Kasumi-1 (cell line): ENCODE measurements at places on chromosomes 6 and 20.

DNA sequence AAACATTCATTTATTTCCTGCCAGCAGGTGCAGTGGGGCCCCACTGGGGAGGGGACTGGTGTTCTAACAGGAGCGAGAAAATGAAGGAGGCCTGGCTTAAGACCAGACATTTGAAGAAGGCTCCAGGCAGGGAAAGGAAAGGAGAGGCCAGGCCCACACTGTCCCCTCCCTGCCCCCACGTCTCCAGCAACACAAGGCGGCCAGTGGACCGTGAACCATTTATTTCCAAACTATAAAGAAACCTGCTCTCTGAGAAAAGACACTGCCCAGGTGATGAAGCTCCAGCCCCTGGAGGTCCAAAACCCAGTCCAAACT lies 41.4 kb upstream of the CDH22 start:
- DNase-seq: no peak

DNA sequence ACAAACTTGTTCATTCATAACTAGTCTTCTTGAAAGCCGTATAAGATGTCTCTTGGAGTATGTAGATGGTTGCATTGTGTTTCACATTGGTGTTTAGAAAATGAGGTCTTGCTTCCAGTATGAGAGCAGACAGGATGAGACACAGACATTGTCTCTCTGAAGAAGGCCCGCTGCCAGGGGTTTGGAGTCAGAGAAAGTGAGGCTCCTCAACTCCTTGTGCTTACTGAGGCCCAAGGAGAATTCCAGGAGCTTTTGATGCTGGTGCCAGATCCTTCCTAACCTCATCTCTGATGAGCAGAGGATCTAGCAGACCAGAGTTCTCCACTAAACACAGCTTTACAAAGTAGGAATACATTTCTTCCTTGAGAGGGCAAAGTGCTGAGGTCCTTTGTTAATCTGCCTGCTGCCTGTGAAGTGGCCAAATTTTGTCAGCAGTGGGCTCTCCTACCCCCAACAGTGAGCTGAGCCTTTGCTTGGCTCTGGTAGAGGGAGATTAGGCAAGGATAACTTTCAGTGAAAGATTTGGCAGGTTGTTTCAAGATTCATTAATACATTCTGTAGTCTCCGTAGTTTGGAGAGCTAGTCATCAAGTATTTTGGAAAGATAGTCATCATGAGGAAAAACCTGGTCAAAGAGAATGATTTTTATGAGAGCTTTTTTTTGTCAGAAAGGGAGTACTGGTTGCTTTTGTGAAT lies 9.7 kb downstream of the MAPRE1 start:
- no peak for DNase-seq

GRCh38 chr20:50311308-50312001 lies 120.8 kb downstream of the CEBPB start:
- DNase-seq: no peak

DNA sequence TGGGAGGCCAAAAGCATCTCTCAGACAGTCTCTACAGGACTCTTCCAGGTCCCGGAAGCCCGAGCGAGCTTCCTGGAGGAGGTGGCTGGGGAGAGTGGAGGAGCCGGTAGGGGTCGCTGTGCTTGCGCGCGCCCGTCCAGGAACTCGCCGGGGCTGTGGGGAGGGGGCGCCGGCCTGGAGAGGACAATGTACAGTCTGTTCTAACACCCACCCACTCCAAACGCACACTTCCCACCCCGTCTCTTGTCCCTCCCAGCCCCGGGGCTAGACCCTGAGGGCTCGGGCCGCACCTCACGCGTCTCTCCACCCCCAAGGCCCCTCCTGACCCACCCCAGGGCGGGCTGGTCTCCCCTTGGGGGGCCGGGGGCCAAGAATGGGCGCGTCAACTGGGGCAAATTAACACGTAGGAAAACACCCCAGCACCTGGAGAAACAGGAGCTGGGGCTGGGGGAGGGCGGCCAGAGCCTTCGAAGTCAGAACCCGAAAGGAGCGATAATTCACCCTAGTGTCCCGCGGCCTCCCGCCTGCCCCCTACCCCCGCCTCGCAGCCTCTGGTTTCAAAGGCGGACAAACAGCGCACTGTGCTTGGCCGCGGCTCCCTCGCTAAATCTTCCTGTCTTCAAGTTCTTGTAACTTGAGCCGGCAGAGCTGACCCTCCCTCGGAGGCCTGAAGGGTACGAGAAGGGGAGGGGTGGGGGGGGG lies 103.2 kb upstream of the FOXP4 start:
- DNase-seq: no peak

DNA sequence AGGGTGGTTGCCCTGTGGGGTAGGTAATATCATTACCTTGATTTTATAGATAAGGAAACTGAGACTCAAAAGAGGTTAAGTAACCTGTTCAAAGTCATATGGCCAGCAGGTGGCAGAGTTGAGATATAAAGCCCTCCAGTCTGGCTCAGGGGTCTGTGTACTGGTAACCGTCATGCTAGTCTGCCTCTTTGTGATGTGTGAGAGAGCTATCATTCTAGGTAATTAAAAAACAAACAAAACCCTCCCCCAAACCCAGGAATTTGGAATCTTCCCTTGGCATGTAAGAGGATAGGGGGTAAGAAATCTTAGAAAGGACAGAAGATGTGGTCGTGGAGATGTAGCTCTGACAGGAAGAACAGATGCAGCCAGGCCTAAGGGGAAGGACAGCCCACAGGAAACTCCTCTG lies 206.0 kb downstream of the CDC5L start:
- DNase-seq: peak; percentile 87

GRCh38 chr20:33812908-33813462 lies 1.8 kb downstream of the CHMP4B start:
- DNase-seq: peak; percentile 9

DNA sequence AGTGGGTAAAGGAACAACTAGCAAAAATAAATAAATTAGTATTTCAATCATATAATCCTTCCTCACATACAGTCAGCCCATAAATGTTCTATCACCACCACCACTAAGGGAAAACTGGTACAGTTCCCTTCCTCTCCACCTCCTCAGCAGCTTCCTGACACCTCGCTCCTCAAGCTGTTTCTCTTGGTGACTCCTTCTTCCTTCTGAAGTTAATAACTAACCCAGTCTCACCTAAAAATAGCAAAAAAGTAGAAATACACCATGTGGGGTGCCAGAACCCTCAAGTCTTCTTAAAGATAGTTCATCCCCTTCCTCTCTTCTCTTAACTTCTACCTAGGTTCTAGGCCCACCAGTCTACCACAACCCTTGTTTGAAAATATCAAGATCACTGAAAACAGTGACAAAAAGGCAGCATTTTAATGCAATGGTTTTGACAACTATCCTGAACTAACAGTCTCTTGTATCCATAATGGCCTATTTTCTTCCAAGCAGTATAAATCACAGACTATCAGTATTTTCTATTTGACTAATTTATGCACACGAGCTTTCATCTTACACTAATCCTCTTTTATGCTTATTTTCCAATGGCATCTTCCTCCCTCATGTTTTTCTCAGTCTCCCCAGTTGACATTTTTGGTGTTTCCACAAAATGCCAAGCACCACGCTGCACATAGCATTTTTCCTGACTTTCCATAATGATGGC lies 85.5 kb downstream of the KHDC1L start:
- no peak for DNase-seq

GRCh38 chr6:93048381-93048780 lies 371.0 kb downstream of the EPHA7 start:
- DNase-seq: no peak

DNA sequence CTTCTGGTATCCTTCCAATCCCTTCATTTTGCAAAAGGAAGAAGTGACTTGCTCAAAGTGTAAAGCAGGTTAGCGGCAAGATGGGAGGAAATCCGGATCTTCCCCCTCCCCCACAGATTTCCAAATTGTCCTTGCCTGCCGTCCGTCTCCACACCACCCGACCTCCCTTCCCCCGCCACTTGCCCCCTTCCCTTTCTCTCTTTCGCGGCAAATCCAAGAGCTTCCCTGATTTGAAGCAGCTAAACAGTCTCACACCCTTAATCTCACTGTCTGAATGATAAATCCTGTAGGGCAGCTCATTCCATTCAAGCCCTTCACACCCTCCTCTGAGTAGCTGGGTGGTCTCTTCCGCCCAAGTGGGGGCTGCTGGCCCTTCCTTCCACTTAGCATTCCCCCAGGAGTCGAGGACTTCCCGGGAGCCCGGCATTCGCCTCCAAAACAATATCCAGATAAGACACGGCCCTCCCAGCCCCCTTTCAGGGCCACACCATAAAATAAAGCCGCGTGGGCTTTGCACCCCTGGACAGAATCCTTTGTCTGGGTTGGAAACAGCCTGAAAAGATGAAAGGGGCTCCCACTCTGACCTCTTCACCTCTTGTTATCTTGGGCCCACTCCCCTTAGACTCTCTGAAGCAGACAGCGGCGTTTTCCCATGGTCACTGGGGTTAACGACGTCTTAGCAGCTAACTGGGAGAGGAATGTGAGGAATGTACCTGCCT lies 44.0 kb upstream of the PIM1 start:
- no peak for DNase-seq

GRCh38 chr6:138465007-138465645 lies 34.2 kb downstream of the NHSL1 start:
- peak; percentile 66 for DNase-seq

GRCh38 chr20:18533978-18534644 lies 26.4 kb downstream of the SEC23B start:
- no peak for DNase-seq

GRCh38 chr20:24587384-24588046 lies 118.1 kb downstream of the SYNDIG1 start:
- no peak for DNase-seq

DNA sequence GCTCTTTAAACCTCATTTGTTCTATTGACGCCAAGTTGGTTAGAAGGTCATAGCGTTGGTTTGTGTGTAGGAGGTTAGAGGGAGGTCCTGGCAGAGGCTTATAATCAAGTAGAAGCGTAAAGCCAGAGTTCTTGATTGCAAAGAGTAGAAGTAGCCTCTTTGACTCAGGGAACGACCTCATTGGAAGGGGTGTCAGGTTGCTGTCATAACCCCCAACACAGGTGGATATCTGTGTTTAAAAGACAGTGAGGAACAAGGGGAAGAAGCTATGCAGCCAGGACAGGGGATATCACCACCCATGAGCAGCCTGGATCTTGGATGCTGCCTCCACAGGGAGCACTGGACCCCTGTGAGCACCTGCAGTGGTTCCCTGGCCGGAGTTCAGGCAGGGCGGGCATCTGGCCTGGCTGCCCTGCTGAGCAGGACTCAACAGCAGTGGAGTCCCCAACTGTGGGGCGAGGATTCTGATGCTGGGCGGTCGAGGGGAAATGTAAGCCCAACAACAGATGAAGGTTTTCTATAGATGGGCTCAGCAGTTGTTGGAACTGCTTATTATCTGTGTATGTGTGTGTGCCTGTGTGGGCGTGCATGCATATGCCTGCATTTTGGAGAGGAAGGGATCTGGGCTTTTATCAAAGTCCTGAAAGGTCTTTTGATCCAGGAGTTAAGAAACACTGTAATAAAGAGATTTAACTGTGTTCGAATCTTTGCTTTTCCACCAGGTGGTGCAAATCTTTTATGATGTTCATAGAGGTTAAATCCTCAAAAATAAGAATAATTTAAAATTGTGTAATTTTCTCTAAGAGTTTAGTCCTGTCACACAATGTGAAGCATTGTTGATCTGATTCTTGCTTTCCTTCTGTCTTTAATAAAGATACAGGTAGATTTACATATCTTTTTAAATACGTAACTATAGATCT lies 27.7 kb downstream of the HIVEP1 start:
- DNase-seq: no peak

DNA sequence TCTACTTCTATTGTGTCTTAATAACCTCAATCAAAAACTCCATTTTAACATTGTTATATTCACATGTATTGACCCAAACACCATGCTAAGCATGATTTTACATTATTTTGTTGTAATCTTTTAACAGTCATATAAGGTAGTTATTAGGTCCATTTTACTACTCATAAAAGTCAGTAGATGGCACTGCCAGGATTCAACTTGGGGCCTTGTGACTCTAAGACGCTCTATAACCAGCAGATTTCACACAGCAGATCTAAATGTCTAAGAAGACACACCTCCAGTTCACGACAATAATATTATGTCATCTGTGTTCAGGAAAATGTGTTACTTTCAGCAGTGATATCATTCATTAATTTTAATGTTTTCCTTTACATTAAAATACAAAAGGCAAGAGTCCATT lies 88.0 kb downstream of the FRK start:
- DNase-seq: no peak

- DNase-seq: no peak
These were observed 66.8 kb upstream of the CCN2 start for GRCh38 chr6:132017942-132018341.

- DNase-seq: no peak
These were observed 7.9 kb upstream of the MYT1 start for GRCh38 chr20:64156136-64156885.

DNA sequence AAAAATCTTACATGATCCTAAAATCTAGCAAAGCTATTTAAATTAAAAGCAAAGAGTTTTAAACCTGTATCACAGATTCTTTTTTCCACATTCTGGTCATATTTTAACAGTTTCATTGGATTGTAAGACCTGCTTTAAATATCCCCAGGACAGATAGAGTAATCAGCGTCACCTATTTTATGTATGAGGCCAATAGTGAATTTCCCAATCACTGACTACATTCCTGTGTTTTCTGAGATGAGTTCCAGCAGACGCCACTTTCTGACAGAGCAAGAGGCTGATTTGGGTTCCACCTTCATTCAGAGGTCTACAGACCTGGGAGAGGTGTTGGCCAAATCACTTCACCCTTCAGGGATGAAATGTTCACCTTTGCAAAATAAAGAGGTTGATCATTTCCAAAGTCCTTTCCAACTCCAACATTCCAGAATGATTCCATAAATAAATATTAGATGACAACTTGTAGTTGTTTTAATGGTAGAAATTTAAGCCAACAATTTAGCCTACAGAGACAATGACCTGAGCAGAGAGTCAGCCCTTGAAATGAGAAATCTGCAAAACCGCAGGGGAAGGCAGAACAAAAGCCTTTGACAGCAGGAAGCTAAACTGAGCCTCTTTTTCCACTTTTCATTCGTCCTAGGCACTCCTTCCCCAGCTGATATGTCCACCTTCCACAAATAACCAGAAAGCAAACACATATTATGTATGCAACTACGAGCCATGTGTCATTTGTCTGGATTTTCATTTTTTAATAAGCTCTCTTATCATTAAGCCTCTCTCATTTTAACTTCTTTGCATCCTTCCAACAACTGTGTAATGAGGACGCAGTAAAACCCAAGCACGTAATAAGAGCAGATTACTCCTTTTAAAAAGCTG lies 105.2 kb downstream of the TFAP2A start:
- no peak for DNase-seq

- no peak for DNase-seq
These were observed 30.2 kb downstream of the CCDC170 start for GRCh38 chr6:151524059-151524458.
